ENCODE measurements at places on chromosomes 7 and 10.

- no peak for DNase-seq
These were observed 175.5 kb upstream of the SEMA3A start for GRCh38 chr7:84370114-84370513.

DNA sequence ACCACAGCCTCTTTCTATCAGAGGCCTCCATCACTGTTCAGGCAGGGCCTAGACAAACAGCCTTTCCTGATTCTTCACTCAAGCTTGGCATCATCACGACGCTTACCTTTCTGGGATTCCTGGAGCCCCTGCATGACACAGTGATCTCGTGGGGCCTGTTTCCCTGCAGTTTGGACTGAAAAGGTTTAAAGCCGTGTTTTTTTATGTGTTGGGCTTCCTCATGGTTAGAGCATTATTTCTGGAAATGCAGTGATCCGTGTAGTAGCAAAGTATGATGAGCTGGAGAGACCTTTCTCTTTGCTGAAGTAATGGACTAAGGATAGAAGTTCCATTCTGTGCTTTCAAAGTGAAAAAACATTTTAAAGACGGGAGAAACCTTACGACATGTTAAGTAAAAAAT lies 169.1 kb downstream of the BMPER start:
- no peak for DNase-seq

DNA sequence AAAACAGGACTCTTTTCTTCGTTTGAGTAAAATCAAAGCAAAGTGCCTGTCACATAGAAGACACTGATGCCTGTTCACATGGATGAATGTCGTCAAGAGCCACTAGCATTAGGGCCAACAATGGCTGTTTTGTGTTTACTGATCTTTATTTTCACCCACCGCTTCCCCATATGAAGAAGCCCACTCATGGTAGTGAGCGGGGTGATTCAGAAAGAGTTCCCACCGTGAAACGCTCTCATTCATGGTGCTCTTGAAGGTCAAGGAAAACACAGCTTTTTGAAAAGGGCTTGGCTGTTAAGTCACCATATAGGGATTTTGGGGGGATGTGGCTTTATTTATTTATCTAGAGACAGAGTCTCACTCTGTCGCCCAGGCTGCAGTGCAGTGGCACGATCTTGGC lies 12.5 kb downstream of the PROSER2 start:
- DNase-seq: no peak

DNA sequence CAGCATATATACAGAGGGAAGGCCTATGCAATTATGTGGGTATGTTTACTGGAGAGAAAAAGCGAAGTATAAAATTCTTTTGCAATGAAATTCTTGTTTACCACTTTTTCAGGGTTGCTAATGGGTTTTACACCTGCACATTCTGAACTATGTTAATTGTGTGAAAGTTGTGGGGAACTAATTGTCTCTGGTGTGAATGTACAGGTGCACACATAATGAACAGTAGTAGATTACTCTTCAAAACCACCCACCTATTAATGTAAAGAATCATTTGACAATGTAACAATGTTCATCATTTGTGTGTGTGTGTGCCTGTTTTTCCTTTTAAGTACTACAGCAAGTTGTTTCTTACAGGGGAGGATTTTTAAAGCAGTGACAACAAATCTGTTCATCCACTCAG lies 80.0 kb upstream of the FEZF1 start:
- no peak for DNase-seq

DNA sequence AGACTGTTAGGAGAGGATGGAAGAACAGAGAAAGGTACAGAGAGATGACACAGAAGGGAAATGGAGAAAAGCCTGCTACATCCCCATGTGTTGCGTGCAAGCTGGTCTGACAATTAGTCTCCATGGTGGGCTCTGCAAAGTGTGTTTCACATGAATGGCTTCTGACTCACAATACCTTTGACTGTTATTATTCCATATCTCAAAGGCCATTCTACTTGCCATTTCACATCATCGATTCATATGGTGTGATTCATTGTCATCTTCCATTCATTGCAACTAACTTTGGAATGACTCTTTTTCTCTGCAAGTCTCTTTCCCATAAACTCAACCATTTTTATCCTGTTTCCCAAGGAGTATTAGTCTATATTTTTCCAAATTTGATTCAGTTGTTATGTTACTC lies 208.9 kb upstream of the INHBA start:
- DNase-seq: no peak

GRCh38 chr10:95416973-95417372 lies 126.2 kb upstream of the PDLIM1 start:
- DNase-seq: no peak

DNA sequence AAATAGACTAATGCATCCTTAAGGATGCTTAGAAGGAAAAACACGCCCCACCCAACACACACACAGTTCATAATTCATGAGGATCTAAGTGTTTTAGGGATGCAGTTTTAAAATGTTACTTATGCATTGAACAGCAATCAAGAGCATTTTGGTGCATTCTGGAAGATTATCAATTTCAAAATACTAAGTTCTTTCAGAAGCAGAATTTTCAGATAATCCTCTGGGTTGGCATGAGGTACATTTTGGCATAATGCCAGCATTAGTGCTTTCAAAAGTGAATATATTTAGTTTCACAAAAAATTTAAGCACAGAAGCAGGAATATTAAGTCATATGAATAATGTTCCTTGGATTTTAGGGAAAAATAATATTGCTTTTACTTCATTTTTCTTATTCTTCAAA lies 937.1 kb downstream of the REEP3 start:
- DNase-seq: no peak

GRCh38 chr7:44473295-44473694 lies 17.2 kb downstream of the NUDCD3 start:
- DNase-seq: no peak

DNA sequence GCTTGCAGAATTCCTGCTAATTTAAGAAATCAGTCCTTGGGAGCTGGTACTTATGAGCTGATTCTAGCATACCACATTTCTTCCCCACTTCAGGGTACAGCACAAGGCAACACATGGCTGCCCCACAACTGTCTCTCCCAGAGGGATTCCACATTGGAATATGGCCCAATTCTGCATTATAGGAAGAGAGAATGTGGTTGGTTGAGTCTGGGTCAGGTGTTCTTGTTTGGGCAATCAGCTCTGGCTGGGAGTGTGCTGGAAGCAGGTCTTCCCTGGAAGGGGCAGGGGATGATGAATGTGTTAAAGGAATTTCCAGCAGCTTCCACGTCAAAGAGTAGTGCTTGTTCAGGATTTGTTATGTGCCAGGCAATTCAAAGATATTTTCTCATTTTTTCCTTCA lies 95.7 kb downstream of the BUB3 start:
- DNase-seq: no peak

GRCh38 chr10:131858583-131859340 lies 42.0 kb upstream of the PPP2R2D start:
- no peak for DNase-seq

DNA sequence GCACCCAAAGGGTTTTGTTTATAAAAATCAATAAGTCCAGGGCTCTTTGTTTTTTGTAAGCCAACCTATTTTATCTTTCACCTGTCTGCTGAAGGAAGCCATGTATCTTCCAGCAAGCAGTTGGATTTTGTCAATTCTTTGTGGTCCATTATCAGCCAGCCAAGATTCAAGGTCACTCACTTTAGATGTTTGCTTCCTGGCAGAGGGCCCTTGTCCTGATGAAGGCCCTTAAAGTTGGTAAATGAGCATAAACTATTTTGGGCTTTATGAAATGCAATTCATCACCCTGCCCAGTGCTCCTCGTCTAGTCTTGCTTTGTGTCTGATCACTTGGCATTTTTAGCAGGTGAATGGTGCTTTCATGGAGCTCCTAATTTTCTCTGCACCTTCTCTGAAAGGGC lies 1004.2 kb downstream of the GRID1 start:
- no peak for DNase-seq

GRCh38 chr7:154480817-154481216 lies 428.6 kb downstream of the DPP6 start:
- no peak for DNase-seq

All from CD4-positive, alpha-beta T cell treated with Interleukin-21 for 1 hour (primary cell).